ENCODE measurements at places on chromosomes 13 and 19.

DNA sequence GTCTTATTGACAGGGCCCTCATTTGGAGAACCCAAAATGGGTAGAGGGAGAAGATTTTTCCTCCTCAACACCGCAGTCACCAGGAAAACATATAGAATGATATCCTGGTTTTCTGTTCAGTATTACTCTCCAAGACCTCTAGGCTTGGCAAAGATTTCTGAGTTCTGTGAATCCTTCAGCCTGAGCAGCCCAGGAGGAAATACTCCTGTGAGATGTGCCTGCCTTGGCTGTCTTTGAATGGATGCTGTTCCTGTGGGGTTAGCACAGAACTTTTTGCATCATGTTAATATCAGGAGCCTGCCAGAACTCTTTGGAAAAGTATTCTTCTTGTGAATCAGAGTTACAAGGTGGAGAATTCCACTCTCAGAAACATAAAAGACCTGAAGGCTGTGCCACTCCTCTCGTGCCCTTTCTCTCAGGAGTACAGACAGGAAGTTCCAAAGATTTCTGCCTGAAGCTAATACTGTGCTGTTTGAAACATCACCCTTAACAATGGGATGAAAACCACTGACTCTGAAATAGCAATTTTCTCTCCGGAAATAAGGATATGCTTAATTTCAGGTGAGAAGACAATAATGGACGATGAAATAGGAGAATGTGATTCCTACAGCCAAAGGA, 520.1 kb upstream of the NBEA start:
- DNase-seq = no peak

- DNase-seq = no peak
Measured at GRCh38 chr19:50490991-50491472, 14.4 kb upstream of the GARIN5A start.

DNA sequence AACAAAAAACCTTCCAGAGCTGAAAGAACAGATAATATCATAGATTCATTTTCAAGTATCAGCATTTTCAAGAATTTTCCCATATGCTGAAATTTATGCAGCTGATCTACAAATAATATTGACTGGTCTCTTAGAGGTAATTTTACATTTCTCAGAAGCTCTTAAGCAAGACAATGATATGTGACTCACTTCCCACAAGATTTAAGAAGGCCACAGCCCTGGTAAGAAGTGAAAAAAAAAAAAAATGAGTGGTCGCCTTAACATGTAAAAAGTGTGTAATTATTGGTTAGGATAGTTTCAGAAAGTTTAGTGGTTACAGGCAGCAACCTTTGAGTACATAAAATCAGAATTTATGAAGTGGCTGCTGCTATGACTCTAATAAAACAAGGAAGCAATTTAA, 54.5 kb downstream of the NUFIP1 start:
- no peak for DNase-seq

DNA sequence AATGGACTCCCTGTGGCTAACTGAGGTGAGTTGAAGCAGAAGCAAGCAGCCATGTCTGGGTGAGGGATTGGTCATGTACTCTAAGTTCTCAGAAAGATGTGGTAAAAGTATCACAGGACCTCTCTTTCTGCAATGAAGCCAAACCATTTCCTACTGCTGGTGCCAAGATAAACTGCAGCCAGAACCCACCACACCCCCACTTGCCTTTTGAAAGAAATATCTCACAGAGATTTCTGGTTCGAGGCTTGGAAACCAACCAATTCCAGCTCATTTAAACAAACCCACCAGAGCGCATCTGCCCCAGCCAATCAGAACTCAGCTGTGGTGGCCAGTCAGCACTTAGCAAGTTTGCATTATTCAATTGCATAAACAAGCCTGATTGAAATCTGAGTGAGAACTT, 204.5 kb upstream of the ATXN8OS start:
- DNase-seq = no peak

DNA sequence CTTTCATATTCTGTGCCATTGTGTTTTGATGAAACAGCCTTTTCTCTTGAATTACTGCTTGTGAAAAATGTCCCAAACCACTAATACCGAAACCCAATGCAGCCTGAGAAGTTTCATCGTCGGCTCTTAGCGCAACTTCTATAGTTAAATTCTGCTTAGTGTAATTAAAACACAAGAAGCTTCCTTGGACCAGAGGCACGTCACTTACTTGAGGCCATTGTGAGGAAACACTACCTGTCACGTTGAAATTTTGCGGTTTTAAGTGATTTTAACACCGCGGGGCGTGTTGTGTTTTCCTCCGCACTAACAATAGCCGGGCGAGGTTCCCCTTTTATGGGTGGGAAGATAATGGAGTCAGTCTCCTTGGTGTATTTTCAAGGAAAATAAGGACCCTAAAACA, 70.9 kb downstream of the GGACT start:
- DNase-seq = no peak

DNA sequence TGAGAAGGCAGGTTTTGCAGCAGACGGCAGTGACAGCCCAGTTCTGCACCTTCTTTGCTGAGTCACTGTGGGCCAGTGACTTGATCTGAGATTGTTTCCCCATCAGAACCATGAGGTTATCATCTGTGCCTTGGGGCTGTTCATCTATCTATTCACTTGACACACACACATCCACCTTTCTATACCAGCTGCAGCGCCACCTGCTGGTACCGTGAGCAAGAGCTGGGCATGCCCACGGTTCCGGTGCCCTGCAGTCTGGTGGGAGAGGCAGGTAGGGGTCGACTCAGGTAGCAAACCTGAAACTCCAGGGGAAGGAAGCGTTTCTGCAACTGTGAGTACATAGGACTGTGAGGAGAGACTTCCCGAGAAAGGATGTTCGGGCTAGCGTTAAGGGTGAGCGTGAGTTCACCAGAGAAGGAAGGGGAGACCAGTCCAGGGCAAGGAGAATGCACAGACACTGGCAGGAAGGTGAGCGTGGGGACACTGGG, 7.5 kb upstream of the LIN7B start:
- peak; percentile 65 for DNase-seq

- DNase-seq = no peak
Measured at GRCh38 chr13:44493213-44493812, 82.8 kb downstream of the TSC22D1 start.

DNA sequence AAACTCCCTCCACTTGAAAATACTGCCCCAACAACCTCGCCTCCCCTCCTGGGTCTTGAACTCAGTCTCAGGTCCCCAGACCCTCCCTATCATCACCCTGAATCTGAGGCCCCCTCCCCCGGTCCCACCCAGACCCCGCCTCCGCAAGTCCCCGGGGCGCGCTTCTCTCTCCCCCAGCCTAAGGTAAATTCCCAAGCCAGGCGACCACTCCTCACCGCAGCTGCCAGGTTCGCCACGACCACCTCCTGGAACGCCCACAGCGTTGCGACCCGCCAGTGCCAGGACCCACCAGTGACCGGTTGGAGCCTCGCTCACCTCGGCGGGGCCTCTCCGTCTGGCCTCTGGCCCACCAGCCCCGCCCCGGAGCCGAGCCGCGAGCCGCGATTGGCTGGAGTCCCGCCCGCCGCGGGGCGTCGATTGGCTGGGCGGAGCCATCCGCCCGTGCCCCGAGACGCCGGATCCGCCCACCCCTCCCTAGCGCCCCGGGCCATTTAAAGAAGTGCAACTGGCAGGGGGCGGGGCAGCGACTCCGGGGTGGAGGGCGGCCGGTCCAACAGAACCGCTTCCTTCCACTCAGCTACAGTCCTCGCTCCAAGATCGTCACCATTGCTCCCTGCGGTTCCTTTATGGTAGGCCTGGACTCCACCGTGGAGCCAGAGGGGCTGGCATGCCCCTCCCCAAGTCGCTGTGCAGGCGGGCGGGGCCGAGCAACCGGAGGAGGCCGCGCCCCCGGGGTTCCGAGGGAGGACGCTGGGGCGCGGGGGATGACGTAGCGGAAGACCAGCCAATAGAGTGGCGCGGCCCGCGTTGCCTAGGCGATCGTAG, at the start of gene SERTAD3:
Gene SERTAD3 (minus strand): TSS at position 336 of the 825 bp plus-strand sequence. CDS start 2,255 bp downstream, outside the sequence.
- peak; percentile 98 for DNase-seq

DNA sequence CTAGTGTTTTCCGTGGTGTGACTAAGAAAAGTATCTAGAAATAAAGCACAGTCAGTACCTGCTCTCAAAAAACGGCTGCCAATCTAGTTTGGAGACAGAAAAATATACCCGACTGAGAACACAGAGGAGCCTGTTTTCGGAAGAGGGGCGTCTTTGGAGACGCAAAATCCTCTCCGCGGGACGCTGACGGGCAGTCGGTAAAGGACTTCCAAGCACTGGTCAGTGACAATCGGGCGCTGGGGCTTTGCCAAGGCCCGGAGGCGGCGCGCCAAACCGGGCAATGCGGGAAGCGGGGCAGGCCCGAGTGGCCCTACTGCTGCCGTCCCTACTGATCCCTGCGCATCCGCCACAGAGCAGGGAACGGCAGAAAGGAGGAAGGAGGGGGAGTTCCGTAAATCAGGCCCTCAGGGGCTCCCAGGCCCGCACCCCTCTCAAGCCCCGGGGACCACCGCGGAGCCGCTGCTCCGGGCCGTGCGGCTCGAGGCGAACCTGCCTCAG, 588 bp upstream of the DPY19L3 start:
- DNase-seq = no peak

- no peak for DNase-seq
Measured at GRCh38 chr13:59166174-59166573, 997.6 kb downstream of the DIAPH3 start.

DNA sequence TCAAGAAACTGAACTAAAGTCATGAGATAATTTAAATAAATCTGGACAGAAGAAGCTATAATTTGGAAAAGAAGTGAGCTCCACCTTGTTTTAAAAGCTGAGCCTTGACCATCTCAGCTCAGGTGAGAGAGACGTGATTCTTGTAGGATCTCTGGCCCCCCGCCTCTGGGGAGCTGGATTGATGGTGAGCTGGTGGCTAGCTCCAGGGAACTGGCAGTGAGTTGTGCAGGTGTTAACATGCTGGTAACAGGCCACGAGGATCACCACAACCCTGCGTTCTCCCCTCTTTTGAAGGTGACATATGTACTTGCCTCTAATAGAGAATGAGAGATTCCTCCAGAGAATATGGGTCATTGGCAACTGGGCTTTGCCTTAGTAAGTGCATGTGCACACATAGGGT, 485.1 kb downstream of the IRS2 start:
- DNase-seq = no peak

DNA sequence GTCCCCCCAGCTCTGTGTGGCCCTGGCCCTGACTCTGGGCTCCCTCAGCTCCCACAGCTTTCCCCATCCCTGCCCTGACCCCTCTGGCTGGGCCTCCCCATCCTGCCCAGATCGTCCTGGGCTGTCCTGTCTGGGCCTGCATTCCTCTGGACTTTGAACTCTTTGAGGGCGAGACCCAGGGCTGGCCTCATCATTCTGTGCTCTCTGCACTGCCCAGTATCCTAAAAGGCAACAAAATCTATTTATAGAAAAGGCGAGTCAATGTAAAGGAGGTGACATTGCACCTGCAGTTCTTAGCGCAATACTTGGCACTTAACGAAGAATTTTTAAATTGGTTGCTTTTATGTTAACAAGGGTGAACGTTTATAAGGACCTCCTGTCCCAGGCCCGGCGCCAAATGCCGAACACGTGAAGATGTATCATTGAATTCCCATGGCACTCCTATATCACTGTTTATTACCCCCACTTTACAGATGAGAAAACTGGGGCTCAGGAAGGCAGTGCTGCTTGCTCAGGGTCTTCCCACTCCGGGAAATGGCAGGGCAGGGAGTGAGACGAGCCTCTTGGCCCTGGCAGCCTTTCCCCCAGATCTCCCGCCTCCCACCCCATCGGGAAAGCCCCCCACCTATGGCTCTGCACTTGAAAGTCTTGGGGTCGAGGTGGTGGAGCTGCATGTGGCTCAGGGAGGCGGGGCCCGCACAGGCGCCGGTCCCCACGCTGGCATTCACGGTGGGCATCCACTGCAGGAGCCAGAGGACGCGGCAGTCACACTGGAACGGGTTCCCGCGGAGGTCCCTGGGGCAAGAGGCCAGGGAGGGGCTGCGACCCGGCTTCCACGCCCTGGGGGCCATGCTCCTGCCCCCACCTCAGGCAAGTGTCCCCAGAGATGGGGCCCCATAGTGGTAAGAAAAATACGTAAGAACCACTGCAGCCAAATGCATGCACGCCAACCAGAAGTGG, 3.8 kb downstream of the LGI4 start:
- DNase-seq = no peak

GRCh38 chr13:41678249-41678648, 220.9 kb downstream of the RGCC start:
- no peak for DNase-seq

GRCh38 chr13:75411924-75412537, 69.9 kb downstream of the TBC1D4 start:
- DNase-seq = no peak

DNA sequence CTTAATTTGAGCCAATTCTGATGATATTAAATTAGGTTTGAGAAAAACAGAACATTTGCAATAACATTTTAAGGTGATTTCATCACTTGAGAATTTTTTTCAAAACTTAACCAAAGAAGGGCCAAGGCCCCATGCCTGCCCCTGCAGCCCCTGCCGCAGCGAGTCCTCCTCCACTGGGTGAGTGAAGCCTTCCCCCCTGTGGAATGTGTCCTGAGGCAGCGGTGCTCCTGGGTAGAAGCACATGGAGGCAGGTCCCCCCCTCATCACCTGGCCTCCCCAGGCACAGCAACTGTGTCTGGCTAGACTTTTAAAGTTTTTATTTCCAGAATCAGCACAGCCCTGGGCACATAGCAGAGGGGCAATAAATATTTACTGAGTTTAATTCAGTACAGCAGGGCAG, 10.8 kb downstream of the SOX1 start:
- DNase-seq = no peak

DNA sequence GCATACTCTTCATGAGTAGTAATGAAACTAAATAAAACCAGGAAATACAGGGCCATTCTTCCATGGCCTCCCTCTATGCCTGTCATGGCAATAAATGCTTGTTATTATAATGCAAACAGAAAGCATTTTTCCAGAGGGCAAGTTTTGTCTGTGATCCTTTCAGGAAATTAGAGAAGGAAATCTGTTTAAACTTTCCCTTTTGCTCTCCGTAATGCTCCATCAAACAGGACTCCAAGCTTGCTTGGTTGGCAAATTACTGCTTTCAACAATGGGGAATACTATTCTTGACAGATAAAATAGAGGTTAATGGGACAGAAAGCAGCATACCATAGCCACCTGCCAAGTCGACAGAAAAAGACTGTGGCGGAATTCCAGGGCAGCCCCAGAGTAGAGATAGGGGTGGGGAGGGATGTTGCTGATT, 252.5 kb downstream of the LHFPL6 start:
- DNase-seq = no peak

DNA sequence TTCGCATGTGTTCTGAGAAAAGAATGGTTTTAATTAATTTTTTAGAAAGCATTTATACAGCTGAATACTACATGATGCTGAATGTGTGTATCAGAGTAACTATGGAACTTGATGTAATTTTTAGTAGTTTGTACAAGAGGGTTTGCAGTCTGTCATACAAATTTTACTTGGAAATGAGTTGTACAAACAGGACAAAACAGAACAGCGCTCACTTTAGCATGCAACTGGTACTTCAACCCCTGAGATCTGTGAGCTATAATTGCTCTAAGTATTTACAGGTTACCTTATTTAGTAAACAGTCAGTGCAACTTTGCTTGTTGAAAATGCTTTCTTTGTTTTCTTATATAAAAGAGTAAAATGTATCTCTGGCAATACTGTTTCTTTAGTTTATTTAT, 706 bp downstream of the TNFRSF19 start:
- no peak for DNase-seq

GRCh38 chr19:15379999-15380647, 536 bp upstream of the AKAP8 start:
- DNase-seq = no peak

- DNase-seq = no peak
Measured at GRCh38 chr13:100179276-100179675, 90.4 kb downstream of the PCCA start.

- DNase-seq = no peak
Measured at GRCh38 chr19:11096210-11096841, 7.1 kb downstream of the LDLR start.

Data from naive thymus-derived CD4-positive, alpha-beta T cell (primary cell).